Stimulated activated CD8-positive, alpha-beta memory T cell treated with anti-CD3 and anti-CD28 coated beads, Interleukin-2, amount 100 ng/mL, for 1 hour (primary cell): ENCODE measurements at places on chromosomes 7 and 10.

DNA sequence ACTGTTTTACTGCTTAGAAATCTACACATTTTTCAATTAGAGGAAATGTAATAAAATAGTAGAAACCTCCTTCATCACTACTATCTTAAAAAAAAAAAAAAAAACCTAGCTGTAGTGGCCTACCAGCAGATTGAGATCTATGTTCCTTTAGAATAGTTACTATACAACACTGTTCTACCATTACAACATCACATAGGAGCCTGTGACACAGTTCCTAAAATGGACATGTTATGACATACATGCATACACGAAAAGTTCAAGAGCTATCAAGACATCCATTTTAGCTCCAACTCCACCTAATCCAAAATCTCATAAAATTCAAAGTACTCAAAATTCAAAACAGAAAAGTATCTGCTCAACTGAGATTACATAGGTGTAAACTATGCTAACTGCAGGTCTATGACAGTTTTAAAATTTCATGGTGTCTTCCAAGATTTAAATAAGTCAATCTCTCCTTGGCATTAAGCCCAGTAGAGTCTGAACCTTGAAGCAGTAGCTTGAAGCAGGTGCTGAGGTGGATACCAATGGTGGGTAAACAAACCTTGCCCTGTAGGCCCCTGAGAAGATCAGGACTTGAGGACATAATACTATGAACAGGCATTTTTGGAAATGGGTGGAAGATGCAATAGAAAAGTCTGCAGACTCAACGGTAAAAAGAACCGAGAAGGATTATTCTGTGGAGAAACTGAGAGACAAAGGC lies 17.0 kb downstream of the CACUL1 start:
- DNase-seq: no peak

DNA sequence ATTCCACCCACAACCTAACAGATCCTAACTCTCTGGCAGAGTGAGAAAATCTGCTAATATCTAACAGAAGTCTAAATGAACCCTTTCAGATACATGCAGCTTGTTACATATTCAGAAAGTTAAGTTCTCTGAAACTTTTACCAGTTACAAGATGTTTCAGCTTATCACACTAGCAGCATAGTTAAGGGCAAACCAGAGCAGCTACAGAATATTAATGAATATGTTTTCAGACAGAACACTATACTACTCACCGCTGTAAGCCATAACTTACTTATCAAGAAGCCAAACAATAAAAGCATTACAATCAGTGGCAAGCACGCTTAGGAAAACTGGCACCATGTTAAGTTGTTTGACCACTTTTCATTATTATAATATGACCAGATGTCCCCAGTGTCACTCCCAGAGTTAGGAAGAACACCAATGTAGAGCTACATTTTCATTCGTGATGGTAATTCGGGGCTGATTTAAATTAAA lies 2.7 kb downstream of the ITGB1 start:
- DNase-seq: no peak

- no peak for DNase-seq
These were observed 8.7 kb downstream of the ELFN1 start for GRCh38 chr7:1678571-1679325.

DNA sequence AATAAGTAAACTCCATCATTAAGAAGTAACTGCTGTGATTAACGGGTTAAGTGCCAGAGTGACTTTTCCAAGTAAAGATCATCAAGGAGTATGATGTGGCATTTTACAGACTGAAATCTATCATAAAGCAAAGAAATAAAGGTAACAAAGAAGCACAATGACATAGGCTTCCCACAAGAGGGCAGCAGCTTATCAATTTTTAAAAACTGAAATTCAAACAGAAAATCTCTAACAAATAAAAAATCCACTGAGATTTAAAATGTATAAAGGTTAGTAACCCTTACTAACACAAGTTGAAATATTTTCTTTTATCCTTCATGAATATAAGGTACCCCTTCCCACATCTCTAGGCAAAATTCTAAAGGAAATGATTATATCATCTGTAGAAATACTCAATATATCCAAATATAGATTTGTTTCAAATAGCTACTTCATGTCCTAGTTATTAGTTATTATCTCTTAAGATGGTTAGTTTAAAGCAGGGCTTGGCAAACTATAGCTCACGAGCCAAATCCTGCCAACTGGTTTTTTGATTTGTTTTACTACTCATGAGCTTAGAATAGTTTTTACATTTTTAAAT lies 29.2 kb downstream of the FAM3C start:
- DNase-seq: no peak

DNA sequence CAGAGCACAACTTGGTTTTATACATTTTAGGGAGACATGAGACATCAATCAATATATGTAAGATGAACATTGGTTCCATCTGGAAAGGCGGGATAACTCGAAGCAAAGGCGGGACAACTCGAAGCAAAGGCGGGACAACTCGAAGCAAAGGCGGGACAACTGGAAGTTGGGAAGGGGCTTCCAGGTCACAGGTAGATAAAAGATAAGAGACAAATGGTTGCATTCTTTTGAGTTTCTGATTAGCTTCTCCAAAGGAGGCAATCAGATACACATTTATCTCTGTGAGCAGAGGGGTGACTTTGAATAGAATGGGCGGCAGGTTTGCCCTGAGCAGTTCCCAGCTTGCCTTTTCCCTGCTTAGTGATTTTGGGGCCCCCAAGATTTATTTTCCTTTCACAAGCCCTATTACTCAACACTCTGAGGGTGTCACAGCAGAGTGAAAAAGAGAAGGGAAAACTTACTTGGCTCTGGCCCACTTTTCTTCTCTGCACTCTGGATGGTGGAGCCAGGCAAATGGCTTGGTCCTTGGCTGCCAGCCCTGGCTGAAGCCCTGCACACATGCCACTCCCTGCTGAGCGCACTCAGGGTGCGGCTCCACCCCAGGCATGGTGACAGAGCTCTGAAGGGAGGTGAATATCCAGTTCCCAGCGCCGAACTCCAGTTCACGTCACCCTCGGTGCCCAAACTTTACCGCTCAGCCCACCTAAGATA lies 46.7 kb downstream of the PARD3 start:
- no peak for DNase-seq

DNA sequence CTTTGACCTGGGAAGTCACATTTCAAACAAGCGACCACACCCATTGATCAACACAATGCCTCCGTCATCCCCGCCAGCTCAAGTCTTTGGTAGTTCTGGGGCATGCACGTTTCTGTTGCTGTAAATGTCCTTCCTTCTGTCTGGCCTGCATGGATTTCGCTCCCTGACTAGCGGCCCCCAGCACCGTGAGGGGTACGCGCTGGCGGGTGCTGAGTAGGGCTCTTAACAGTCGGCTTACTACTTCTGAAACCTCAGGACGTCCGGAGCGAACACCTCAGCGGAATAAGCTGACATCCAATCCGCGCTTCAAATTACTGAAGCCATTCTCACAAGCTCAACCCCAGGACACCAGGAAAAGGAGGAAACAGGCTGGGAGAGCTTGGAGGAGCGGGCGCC lies 505 bp downstream of the NUDCD3 start:
- DNase-seq: no peak

DNA sequence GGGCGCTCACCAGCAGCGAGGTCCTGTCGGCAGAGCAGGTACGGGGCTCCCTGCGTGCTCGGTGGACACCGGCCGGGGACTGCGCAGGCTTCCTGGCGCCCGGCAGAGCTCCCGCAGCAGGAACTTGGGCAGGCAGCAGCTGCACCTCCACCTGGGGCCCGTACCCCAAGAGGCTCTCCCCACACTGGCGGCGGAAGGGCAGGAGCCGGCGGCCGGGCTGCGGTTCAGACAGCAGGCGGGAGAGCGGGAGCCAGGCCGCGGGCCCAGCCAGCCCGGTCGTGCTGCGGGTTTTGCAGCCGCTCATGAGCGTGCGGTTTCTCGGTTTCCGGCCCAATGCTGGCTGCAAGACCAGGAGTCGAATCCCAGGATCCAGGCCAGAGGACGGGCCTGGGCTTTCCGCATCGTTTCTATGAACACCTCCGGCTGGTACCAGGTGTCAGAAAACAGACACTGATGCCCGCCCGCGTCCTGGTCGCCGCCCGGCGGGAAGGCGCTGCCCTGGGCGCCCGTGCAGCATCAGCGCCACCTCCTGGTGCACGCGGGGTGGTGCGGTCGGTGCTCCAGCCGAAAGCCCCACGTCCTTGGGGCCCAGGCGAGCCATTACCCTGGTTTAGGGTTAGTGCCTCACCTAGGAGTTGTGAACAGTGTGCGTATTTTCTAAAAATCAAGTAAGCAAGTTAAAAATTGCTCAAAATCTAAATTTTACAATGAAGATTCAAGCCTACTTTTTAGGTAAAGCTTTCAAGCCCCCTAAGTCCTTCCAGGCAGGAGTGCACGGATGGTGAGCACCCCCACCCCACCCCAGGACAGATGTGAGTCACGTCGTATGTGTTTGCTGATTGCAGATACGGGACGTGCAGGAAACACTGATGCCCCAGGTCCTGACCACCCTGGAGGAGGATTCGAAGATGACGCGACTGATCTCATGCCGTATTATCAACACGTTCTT lies 47.4 kb upstream of the PRKAR1B start:
- peak; percentile 34 for DNase-seq

DNA sequence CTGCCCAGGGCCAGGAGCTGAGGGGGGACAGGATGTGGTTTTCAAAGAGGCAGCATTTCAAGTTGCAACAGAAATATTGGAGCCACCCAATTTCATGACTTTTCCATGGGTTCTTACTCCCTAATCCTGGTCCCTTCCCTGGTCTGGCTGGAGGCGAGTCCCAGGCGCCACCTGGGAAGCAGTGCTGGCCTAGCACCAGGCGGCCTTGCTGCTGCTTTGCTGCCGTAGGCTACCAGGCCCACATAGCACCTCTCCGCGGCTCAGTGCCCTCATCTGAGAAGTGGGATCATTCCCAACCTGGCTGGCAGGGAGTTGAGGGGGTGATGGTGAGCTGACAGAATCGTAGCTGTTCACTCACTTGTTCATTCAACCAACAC lies 33.7 kb downstream of the ZMIZ1 start:
- DNase-seq: no peak

DNA sequence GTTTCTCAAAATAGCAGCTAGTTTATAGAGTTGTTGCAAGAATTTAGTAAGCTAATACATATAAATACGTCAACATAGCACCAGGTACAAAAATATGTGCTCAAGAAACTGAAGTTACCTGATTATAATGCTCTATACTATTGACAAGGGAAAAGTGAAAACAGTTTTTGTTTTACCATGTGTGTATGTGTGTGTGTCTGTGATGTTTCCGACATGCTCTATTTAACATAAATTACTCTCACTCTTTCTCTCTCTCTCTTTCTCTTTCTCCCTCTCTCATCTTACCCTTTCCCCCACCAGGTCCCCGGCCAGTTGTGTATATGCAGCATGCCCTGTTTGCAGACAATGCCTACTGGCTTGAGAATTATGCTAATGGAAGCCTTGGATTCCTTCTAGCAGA lies 4.3 kb downstream of the LIPN start:
- DNase-seq: no peak

GRCh38 chr10:51075873-51076229 lies 1.6 kb downstream of the PRKG1 start:
- no peak for DNase-seq

GRCh38 chr10:122702275-122702674 lies 2.6 kb upstream of the C10orf120 start:
- no peak for DNase-seq

GRCh38 chr10:52599551-52600200 lies 172.9 kb downstream of the MBL2 start:
- no peak for DNase-seq

DNA sequence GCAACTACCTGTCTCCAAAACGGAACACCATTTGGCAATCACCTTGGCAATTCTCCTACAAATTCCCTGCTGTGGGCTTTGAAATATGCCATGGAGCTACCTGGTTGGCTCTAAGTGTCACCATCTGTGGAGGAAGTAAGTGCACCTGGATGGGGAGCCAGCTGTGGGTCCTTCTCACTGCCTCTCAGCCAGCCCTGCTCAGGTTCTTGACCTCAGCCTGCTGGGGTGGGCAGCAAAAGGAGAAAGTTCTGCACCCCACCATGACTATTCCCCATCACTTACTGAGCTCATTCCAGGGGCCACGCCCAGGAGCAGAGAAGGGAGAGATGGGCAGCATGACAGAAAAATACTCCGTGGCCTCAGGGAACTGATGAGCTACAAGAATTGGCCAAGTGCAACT lies 158.7 kb downstream of the TNS3 start:
- no peak for DNase-seq

GRCh38 chr10:34045571-34046190 lies 711.2 kb upstream of the NRP1 start:
- no peak for DNase-seq

- DNase-seq: peak; percentile 19
These were observed 37.4 kb downstream of the RASGEF1A start for GRCh38 chr10:43229208-43230061.

DNA sequence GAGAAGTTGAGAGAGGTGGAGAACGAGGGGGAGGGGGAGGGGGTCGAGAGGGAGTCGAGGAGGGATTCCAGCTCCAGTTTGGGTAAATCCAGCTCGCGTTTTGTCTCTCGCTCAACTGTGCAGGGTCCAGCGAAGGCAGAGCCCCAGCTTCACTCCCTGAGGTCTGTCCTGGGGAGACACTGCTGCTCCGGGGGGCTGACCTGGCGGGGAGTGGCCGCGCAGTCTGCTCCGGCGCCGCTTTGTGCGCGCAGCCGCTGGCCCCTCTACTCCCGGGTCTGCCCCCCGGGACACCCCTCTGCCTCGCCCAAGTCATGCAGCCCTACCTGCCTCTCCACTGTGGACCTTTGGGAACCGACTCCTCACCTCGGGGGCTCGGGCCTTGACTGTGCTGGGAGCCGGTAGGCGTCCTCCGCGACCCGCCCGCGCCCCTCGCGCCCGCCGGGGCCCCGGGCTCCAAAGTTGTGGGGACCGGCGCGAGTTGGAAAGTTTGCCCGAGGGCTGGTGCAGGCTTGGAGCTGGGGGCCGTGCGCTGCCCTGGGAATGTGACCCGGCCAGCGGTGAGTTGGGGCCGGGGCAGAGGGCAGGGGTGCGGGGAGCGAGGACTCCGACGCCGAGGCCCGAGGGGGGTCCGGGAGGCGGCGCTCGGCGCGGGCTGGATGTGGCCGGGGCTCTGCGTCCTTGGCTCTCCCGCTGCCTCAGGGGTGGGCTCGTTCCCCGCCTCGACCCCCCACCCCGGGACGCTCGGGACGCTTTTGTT lies at the start of gene TET1:
TSS of gene TET1 (plus strand) at position 152 of the 757 bp plus-strand sequence. CDS start 12,002 bp downstream, outside the sequence.
- no peak for DNase-seq

DNA sequence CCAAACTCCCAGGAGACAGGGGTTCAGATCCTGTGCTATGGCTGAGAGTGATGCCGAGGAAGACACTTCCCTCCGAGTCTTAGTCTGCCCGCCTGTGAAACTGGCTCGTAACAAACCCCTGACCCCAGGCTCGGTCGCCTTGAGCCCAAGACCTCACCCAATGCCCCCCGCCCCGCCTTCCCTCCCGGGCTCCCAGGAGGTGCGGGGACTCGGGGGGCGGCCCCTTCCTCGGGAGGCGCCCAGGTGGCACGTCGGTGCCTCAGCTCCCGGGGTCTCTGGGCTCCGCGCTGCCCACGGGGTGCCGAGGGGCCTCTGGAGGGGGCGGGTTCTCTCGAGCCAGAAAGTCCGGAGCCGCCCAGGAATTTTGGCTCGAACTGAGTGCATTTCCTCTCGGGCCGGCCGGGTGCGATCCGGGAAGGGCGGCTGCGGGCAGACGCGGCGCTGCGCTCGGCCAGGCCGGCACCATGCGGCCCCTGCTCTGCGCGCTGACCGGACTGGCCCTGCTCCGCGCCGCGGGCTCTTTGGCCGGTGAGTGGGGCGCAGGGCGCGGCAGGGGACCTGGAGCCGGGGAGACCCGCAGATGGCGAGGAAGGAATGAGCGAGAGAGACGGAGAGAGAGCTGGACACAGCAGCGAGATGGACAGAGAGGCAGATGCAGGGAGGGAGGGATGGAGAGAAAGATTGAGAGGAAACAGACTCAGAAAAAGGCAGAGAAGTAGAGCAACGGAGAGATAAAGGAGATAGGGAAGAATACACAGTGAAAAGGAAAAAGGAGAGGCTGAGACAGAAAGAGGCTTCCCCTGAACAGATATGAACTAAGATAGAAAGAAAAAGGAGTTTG lies at the start of gene PLAC9:
TSS of gene PLAC9 (plus strand) at position 432 of the 841 bp plus-strand sequence. CDS start at position 465, 33 bp downstream.
- DNase-seq: no peak
